ENCODE measurements at places on chromosomes 1 and 21.
A peak's percentile ranks its signal among the peaks of the same experiment; 100 is the strongest.

DNA sequence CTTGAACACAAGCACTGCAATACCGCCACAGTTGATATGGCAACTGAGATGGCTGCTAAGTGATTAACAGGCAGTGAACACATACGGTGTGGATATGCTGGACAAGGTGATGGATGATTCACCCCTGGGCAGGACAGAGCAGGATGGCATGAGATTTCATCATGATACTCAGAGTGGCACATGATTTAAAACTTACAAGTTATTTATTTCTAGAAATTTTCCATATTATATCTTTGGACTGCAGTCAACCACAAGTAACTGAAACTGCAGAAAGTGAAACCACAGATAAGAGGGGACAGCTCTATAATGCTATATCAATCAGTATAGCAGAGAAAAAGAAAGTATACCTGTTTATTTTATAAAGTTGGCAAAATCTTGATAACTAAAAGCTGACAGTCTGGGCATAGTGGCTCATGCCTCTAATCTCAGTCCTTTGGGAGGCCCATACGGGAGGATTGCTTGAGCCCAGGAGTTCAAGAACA lies 47.9 kb downstream of the PHACTR4 start:
- no peak for DNase-seq

DNA sequence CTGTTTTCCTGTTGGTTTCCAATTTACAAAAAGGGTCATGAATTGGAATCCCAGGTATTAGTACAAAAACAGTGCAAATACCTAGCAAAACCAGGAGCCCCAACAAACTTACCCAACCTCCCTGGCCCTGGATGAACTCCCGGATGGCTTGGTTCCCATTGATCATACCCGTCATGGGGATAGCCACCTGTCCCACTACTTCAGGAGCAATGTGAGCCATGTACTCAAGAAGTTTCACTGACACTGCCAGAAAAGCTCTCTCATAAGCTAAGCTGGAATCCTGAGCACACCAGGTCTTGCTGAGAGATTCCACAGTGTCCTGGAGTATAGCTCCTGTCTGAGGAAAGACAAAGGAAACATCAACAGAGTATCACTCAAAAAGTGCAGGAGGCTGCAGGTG lies 5.7 kb downstream of the BCL2L15 start:
- DNase-seq, result no peak

DNA sequence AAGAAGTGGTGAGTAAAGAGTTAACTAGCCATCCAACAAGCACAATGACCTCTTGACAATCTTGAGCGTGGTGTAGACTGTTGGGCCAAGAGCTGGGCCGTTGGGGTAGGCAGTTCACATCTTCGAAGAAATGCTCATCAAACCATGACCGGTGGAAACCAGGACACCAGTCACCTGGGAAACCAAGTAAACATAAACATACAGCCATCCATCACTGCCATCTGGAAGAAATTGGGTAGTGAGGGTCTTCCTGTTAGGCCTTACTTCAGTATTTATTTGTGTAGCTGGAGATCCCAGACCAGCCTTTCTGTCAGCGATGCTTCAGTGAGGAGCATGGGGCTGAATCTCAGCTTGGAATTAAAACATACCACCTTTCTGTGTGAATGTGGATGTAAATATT lies 108.1 kb upstream of the HAO2 start:
- DNase-seq, result no peak

DNA sequence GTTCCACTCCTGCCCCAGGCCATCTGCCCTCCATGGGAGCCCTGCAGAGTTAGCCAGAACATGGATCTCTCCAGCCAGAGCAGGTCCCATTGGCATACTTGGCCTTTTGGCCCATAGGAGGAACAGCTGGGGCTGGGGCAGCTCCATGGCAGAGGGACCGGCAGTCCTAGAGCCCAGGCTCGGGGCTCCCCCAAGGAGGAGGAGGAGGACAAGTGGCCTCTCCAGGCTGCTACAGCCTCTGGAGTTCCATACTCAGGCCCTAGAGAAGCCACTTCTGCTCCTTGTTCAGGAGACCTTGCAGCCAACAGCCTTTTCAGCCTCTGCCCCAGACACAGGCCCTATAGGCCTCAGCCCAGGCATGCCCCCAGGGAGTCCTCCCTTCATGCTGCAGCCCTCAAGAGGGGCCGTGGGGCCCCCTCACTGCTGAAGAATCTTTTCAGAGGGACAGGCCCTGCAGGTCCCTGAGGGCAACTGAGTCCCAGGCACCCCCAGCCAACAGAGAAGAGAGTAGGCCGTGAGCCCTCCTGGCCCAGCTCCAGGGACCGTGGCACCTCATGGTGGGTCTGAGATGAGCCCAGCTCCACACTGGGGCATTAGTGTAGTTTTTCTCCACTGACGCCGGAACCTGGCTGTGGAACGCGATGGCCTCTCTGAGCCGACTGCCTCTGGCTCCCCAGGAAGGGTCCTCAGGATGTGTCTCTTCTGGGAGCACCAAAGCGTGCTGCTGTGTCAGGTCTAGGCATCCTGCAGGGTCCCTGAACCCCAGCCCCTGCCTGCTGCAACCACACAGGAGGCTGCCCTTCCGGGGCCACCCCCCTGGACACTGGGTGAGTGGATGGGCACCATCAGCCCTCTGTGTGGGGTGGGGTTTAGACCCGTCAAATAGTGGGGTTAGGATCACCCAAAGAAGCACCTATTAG lies 297.6 kb upstream of the VAMP3 start:
- DNase-seq, result no peak

GRCh38 chr21:44492567-44493385 lies 37.5 kb downstream of the LRRC3 start:
- no peak for DNase-seq

DNA sequence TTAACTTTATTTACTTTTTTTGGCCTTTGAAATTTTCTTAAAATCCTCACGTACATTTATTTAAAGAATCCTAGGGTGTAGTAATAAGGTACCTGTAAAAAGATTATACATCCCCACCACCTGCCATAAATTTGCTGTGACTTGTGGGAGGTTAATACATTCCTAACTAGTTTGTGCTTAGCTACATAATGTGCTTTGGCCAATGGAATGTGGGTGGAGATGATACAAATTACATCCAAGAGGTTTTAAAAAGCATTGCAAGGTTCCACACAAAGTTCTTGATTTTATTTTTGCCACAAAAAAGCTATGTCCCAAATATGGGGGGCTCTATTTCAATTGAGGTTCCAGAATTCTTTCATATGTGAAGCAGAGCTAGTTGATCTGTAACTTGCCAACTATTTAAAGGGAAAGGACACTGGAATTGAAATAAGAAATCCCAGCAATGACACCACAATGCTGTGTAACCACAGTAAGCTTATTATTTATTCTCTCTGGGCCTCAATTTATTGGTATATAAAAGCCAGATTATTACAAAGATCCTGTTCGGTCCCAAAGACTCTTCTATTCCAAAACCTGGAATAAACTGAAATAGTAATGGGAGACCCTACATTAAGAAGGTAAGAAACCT lies 15.7 kb downstream of the ASPM start:
- no peak for DNase-seq

GRCh38 chr1:64564891-64565290 lies 95.0 kb downstream of the CACHD1 start:
- DNase-seq, result no peak

DNA sequence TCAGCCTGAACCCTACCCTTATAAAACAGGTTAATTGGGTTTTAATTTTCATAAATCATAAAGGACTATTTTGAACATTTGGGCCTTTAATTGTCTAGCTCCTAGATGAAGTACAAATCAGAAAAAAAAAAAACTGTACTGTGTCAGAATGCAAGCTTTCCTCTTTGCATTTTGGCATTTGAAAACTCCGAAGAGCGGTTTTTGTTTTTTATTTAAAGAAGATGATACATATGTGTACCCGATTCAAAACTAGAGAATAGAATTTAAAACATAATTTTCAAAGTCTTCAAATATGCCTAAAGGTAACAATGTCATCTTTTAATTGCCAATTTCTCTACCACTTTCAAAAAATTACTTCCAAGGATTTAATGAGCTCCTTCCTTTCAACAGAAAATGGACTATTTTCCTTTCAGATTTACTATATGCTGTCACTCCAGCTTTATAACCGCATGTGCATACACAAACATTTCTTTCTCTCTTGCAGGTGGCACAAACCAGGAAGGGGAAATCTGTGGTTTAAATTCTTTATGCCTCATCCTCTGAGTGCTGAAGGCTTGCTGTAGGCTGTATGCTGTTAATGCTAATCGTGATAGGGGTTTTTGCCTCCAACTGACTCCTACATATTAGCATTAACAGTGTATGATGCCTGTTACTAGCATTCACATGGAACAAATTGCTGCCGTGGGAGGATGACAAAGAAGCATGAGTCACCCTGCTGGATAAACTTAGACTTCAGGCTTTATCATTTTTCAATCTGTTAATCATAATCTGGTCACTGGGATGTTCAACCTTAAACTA lies 33.7 kb downstream of the MRPL39 start:
- peak; percentile 61 for DNase-seq

DNA sequence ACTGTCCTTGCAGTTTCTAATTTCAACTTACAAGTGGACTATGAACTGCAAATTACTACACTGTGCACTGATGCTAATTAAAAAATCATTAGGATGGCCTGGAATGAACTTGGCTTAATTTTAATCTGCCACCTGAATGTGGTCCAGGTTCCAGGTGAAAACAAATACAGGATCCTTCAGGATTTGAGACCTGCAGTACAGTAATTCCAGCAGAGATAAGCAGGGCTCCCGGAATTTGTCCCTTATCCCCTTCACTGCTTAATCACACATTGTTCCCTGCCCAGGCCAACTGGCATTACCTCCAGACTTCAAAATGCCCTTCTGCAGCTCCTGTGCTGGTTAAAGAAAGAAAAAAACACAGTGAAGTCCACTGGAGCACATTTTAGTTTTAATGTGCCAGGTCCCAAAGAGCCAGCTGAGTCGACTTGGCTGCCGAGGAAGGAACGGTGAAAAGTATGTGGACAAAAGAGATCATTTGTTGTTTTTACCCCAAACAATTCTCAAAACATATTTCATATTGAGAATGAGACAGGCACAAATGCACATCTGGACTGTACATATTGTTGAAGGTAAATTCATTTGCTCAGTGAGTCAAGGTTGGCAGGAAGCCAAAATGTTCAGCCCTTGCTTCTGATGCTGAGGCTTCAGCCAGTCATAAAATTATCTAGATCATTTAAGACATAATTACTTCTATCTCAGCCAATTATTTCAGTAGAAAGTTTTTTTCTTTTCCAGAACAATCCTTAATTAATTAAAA lies 28.3 kb downstream of the DEGS1 start:
- no peak for DNase-seq

DNA sequence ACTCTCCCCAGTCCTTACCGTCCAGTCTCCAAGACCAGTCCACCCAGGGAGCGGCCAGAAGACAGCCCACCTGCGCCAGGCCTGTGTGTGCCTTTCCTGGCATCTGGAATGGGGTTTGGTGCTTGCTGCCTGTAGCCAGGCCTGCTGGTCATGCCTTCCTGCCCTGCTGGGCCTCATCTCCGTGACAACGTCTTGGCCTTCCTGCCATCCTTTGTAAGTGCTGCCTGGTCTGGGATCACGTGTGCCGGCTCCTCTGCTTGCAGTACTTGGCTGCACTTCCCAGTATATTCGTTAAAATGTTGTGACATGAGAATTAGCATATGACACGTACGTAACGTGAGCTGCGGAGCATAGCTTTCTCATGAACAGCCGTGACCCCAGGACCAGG lies 145.3 kb upstream of the COL6A1 start:
- DNase-seq, result no peak

GRCh38 chr1:151934048-151934493 lies 24.8 kb upstream of the THEM4 start:
- DNase-seq, result peak; percentile 9

DNA sequence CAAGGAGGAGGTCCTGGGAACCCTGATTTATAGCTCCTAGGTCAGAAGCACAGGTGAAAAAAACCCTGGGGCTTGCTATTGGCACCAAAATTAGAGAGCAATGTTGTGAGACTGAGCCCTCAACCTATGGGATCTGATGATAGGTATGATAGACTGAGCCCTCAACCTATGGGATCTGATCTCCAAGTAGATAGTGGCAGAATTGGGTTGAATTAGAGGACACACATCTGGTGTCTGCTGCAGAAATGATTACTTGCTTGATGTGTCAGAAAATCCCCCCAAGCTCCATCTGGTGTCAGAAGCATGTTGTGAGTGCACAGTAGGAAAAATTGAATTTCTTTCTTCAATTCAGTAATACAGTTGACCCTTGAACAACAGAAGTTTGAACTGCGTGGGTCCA lies 62.4 kb downstream of the MAP3K21 start:
- DNase-seq, result no peak

GRCh38 chr1:31373897-31374486 lies 1.1 kb upstream of the FABP3 start:
- no peak for DNase-seq
